Stimulated activated CD4-positive, alpha-beta T cell treated with anti-CD3 and anti-CD28 coated beads, Interleukin-4, amount 100 ng/mL, for 1 hour (primary cell): ENCODE measurements at places on chromosomes 16 and 17.

GRCh38 chr17:39606434-39607056 is 1.2 kb downstream of the NEUROD2 start:
- no peak for DNase-seq

DNA sequence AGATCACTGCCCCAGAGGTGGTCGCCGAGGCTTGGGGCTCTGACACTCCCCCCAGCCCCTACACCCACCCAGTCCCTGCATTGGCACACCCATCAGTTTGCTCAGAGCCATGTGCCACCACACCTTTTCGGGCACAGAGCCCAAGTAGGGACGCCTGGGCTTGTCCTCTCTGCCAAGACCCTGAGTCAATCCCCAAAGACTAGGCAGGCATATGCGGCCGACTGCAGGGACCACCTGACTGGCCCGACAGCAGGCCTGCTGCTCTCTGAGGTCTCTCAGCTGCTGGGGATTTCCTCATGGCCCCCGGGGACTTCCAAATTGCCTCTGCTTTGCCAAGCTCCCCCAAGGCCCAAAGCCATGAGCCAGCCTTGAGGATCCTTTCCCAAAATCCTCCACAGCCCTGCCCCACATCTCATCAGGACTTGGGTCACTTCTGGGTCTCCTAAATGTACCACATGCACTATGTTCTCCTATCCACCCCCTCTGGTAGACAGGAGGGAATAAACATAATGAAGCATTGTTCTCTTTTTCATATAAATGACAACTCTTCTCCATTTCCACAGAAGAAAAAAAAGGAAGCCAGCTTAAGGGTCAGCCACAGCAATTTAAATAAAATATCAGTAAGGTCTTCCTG is 30.6 kb downstream of the MYO18A start:
- DNase-seq, result no peak

GRCh38 chr17:31916491-31917064 is 15.1 kb upstream of the UTP6 start:
- DNase-seq, result no peak

- no peak for DNase-seq
These were observed 331.9 kb downstream of the SEC14L1 start for GRCh38 chr17:77472468-77473310.

DNA sequence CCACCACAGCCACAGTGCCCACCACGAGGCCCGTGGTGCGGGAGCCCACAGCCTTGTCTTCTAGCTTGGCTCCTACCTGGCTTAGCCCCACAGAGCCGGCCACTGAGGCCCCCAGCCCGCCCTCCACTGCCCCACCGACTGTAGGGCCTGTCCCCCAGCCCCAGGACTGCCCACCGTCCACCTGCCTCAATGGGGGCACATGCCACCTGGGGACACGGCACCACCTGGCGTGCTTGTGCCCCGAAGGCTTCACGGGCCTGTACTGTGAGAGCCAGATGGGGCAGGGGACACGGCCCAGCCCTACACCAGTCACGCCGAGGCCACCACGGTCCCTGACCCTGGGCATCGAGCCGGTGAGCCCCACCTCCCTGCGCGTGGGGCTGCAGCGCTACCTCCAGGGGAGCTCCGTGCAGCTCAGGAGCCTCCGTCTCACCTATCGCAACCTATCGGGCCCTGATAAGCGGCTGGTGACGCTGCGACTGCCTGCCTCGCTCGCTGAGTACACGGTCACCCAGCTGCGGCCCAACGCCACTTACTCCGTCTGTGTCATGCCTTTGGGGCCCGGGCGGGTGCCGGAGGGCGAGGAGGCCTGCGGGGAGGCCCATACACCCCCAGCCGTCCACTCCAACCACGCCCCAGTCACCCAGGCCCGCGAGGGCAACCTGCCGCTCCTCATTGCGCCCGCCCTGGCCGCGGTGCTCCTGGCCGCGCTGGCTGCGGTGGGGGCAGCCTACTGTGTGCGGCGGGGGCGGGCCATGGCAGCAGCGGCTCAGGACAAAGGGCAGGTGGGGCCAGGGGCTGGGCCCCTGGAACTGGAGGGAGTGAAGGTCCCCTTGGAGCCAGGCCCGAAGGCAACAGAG is 10.5 kb downstream of the VASN start:
- DNase-seq, result no peak

DNA sequence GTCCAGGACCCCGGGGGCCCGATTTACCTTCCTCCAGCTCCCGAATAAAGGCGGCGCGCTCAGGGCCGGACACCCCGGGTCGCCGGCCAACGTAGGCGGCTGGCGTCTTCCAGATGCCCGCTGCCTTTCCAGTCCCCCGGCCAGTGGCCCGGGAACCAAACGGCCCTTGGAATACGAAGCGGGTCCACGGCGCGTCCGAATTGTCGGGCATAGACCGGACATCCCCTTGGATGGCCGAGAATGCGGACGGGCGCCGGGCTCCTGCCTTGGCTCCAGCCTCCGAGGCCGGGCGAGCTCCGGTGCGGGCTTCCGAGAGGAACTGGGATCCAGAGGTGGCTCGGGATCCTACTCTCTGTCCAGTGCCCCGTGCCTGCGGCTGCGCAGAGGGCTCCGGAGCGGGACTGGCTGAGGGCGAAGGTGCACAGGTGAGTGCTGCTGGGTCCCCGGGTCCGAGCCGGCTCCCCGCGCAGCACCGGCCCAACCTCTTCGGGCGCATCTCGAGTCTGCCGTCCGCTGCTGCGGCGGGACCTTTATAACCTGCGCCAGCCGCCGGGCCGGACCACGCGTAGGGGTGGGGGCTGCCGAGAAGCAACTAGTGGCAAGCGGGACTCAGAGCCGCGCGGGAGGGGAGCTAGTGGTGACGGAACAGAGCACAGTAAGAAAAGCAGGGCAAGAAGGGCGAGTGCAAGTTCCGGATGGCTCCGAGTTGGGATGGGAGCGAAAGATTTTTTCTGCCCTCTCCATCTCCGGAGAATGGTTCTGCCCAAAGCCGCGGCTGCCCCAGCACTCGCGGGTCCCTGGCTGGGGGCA is at the start of gene HAP1:
Gene HAP1 (minus strand): TSS at position 505 of the 810 bp plus-strand sequence. CDS start 9 bp downstream, at position 496.
- DNase-seq, result peak; percentile 26

GRCh38 chr16:23348579-23349469 is 46.7 kb downstream of the SCNN1B start:
- DNase-seq, result no peak

GRCh38 chr17:75683583-75683982 is 16.4 kb downstream of the SAP30BP start:
- DNase-seq, result no peak

DNA sequence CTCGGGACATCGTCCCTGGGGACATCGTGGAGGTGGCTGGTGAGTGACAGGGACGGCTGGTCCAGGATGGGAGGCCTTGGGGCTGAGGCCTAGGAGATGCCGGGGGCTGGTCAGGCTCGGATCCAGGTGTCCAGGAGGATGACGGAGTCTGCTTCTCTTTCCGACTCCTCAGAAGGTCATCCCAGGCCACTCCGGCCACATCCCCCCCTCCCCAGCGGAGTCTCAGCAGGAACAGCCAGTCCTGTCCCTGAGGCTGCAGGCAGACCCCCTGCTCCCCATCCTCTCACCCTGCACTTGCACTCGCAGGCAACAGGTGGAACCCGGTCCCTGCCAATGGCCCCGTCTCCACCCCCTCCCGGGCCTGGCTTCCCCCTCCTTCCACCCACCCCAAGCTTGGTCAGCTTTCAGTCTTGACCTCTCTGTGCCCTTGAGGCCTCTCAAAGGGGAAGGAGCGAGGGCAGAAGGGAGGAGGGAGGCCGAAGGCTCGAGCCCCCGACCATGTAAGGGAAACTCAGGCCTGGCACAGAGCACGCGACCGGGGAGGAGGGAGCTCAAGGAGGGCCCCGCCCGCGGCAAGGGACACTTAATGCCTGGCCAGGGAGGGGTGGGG is 4.4 kb downstream of the ATP2A1 start:
- no peak for DNase-seq

DNA sequence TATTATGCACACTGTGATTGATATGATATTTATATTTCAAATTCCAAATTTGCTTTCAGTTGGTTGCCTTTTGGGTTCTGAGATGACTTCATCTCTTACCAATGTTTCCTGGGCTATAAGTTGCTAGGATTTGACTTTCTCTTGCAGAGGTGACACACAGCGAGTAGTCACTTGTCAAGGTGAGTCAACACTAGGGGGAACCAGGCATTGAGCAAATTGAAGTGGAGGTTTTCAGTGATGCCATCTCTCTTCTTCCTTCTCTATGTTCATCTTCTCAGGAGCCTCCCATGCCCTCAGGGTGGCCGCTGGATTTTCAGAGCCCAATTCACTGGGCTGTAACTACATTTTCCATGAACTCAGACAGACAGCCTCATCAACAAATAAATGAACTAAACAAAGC is 6.0 kb upstream of the CPD start:
- no peak for DNase-seq

DNA sequence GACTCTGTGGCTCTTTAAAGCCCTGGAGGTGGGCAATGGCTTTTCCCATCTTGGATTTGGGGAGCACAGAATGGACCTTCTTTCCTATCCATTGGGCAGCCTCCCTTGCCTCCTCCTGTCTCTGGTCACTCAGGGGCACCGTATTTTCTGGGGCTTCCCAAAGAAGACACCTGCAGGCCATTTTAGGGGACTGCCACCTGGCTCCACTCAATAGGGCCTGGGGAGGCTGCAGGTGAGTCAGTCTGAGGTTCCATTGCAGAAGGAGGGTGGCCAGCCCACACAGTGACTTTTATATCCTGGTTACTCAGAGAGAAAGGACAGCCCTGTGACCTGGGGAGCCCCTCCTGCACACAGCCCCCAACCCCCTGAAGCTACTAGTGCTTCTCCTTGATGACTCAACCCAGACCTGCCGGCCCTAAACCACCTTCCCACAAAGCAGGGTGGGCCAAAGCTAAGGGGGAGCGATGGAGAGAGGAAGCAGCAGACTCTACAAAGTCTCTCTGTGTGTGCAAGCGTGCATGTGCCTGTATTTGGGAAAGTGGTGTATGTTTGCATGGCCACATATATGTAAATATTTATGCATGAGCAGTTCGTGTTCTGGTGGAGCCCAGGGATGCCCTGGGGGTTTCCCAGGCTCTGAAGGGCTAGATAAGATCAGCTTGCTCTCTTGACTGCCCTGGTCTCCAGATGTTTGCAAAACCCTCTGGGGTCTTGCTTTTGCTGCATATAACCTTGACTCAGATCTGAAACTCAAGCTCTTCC is 5.0 kb downstream of the CX3CL1 start:
- peak; percentile 17 for DNase-seq

- no peak for DNase-seq
These were observed 23.5 kb downstream of the CES1 start for GRCh38 chr16:55809386-55809785.

DNA sequence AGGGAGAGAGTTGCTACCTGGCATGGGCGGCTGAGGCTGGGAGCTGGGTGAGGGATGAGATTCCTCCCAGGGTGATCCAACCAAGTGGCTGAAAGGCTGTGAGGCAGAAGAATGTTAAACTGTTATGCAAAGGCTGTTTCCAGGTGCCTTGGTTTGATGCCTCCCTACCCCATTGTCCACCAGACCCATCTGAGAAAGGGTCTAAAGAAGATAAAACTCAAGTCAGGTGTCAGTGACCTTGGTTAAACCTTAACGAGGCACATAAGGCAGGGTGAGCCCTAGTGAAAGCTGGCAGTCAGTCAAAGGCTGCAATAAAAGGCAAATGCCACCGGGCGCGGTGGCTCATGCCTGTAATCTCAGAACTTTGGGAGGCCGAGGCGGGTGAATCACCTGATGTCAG is 23.8 kb downstream of the LDHD start:
- no peak for DNase-seq

DNA sequence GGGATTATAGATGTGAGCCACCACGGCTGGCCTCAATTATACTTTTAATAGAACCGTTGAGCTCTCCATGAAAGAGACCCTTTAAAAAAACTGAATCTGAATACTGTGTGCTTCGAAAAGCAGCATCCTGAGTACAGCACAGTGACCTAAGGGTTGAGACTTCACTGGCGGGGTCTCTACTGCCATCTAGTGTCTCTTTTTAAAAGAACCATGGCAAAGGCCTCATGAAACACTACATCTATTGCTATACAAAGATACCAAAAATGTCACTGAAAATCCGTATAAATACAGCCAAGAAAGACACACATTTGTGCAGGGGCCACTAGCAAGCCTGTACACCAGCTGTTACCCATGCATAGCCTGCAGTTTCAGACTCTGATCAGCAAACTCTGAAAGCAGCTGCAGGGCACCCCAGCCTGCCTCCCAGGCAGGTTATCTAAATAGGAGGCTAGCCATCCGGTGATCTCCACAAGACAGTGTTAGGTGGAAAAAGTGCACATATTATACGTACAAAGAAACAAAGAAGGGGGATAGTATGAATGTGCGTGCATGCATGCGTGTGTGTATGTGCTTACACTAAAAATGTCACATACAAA is 35.3 kb downstream of the NPLOC4 start:
- no peak for DNase-seq

DNA sequence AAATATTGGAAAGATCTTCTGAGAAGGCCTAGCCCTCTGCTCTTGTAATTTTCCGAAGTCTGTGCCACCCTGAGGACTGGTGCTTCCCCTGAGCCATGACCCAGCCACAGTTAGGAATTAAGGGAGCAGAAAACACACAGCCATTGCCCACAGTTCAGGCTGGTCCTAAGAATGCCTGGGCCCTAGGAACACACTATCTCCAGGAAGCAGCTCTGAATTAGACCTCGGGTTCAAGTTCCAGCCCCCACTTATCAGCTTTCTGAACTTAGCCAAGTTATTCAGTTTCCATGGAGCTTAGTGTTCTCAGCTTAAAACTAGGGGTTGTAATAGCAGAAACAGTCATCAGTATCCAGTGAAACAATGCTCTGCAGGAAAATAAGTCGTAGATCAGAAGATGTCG is 56.0 kb downstream of the CDH13 start:
- DNase-seq, result no peak

GRCh38 chr17:21280081-21280518 is 4.4 kb upstream of the MAP2K3 start:
- peak; percentile 91 for DNase-seq

- DNase-seq, result no peak
These were observed 43.5 kb downstream of the PKD1 start for GRCh38 chr16:2092256-2092620.

DNA sequence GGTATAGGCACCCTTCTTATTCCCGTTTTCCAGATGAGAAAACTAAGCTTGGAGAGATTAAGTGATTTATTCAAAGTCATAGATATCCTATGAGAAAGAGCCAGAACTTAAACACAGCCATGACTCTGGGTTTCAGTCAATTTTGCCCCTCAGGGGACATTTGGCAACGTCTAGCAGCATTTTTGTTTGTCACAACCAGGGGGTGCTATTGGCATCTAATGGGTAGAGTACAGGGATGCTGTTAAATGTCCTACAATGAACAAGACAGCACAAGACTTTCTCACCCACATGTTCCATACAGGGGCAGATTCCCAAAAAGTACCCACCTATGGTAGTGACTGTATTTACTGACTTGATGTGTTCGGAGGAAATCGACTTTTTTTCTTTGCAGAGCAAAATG is 4.8 kb upstream of the SHISA9 start:
- DNase-seq, result no peak

DNA sequence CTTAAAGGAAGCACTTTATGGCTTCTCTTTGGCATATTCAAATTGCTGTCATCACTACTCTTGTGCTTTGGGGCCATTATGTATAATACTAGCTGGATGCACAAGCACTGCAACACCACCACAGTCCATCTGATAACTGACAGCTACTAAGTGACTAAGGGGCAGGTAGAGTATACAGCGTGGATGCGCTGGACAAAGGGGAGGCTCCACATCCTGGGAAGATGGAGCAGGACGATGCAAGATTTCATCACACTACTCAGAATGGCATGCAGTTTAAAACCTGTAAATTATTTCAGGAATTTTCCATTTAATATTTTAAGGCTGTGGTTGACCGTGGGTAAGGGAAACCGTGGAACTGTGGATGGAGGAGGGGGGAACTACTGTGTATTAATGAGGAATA is 25.0 kb downstream of the MPRIP start:
- DNase-seq, result no peak
